Kidney (tissue), 22 donors: ENCODE measurements at places on chromosomes 7 and 10. TPM values are rescaled to one million over a fixed set of nuclear protein-coding genes. Genes with fewer than 3 reads are reported as not detected.

DNA sequence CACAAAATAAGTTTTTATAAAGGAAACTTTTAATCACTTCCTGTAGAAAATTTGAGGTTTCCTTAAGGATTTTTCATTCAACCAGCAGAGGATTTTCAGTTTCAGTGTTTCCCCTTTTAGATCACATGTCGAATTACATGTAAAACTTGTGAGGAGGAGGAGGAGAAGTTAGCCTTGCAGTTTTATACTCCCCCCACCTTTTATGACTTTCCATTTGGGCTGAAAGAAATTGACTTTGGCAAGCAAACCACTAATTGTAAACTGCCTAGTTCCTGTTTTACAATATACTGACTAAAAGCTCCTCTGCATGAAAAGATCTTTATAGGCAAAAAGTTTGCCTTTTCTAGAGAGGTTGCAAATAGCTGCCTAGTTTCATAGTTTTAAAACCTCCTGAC is 3.0 kb downstream of the BAMBI start:
- no peak for DNase-seq
- H3K27ac ChIP-seq = peak overlapping the region; percentile 29
- H3K27me3 ChIP-seq = no peaks in the 10 kb centered on the region
- H3K4me1 ChIP-seq = peaks cover 6% of the 10 kb centered on the region
- peaks cover 3% of the 10 kb centered on the region for H3K36me3 ChIP-seq

The BMS1 gene
- total RNA-seq = 14.1 TPM

The LUC7L2 gene
- total RNA-seq = 97.9 TPM

The HBP1 gene
- total RNA-seq = 64.4 TPM

- peak within 1 kb of the TSS; percentile 93 for H3K27ac ChIP-seq
- no peaks in the 10 kb centered on the region for H3K27me3 ChIP-seq
- H3K36me3 ChIP-seq = no peaks in the 10 kb centered on the region
- H3K4me3 ChIP-seq = peak within 1 kb of the TSS; percentile 75
Measured at GRCh38 chr10:24208661-24209431, at the start of gene KIAA1217. Gene KIAA1217 (plus strand): TSS chr10:24209138. CDS start chr10:24209194, 56 bp downstream.

The SFMBT2 gene
- total RNA-seq = 15.3 TPM

GRCh38 chr7:117019786-117020590 is 66.7 kb downstream of the ST7 start:
- peaks cover 2% of the 10 kb centered on the region for H3K4me1 ChIP-seq
- H3K36me3 ChIP-seq = no peaks in the 10 kb centered on the region
- DNase-seq = peak; percentile 94
- peak overlapping the region; percentile 32 for H3K4me3 ChIP-seq

GRCh38 chr7:38978491-38978890 is 782 bp downstream of the POU6F2 start:
- H3K27ac ChIP-seq = no peak overlapping the region
- no peak for DNase-seq
- no peaks in the 10 kb centered on the region for H3K36me3 ChIP-seq
- peaks cover 10% of the 10 kb centered on the region for H3K27me3 ChIP-seq
- H3K4me3 ChIP-seq = no peak overlapping the region

The IRF5 gene
- 27.1 TPM for total RNA-seq

DNA sequence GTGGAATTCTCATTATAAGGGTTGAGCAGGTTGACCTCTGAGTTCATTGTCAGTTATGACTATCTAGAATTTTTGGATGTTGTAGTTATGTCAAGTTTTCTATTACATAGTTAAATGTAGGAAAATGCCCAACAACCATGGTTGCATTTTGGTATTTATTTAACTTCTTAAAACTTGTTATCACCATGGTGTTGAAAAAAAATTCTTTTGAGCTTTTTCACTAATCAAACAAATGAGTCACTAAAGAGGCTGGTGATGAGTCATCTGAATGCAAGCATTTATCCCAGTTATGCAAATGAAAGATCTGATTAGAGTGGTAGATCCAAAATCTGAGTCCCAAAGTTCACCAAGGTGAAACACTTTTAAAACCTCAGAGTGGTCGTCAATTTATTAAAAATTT is 624.7 kb upstream of the IGFBP3 start:
- no peak overlapping the region for H3K27ac ChIP-seq
- H3K36me3 ChIP-seq = no peaks in the 10 kb centered on the region
- no peaks in the 10 kb centered on the region for H3K4me1 ChIP-seq
- no peak overlapping the region for H3K4me3 ChIP-seq
- DNase-seq = no peak

GRCh38 chr7:149070372-149071125 is 20.0 kb downstream of the ZNF786 start:
- no peak overlapping the region for H3K27ac ChIP-seq
- no peaks in the 10 kb centered on the region for H3K4me1 ChIP-seq
- no peaks in the 10 kb centered on the region for H3K36me3 ChIP-seq
- H3K4me3 ChIP-seq = no peak overlapping the region
- no peak for DNase-seq
- H3K27me3 ChIP-seq = no peaks in the 10 kb centered on the region

The AASS gene
- 24.2 TPM for total RNA-seq

The TRPV5 gene
- 1.4 TPM for total RNA-seq

The NXPH1 gene
- total RNA-seq = not detected

The WDFY4 gene
- total RNA-seq = 13.3 TPM

DNA sequence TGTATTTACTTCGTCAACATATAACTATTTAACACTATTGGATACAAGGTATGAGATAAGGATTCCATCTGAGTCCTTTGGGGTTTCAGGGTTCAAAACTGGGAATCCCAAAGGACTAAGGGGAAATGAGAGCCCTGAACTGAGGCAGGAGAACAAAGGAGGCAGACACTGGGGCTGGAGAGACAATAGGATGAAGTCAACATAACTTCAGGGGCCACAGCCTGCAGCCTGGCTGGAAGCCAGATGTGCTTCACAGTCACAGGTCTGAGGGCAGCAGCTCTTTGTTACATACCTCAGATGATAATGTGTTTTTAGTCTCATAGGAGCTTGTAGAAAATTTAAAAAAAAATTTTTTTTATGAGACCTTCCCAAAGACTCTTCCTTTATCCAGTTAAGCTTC is 73.3 kb downstream of the NRF1 start:
- H3K4me1 ChIP-seq = no peaks in the 10 kb centered on the region
- no peaks in the 10 kb centered on the region for H3K27me3 ChIP-seq
- DNase-seq = no peak
- no peak overlapping the region for H3K4me3 ChIP-seq
- H3K36me3 ChIP-seq = no peaks in the 10 kb centered on the region
